Dermis microvascular lymphatic vessel endothelial cell (primary cell): ENCODE measurements at places on chromosomes 11 and 22.

- DNase-seq: no peak
These were observed 33.4 kb upstream of the VPREB1 start for GRCh38 chr22:22210889-22211833.

DNA sequence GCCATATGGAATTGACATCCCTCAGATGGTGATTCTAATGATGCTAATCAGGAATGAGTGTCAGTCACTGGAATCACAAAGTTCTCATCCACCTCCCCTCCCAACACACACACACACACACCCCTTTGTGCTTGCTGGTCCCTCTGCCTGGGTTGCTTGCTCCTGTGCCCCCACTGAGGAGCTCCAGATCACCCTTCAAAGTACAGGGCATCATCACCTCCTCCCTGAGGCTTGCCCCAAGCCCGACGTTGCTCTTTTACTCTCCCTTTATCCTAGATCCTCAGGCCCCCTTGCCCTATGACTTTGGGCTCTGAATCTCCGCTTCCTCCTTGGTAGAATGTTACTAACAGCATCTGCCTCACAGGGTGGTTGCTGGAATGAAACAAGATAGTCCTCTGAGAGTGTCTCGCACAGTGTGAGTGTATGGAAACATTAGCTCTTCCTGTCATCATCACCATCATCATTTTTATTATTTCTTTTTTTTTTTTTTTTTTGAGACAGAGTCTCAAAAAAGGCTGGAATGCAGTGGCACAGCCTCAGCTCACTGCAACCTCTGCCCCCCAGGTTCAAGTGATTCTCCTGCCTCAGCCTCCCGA is 3.4 kb downstream of the TOM1 start:
- DNase-seq: no peak

DNA sequence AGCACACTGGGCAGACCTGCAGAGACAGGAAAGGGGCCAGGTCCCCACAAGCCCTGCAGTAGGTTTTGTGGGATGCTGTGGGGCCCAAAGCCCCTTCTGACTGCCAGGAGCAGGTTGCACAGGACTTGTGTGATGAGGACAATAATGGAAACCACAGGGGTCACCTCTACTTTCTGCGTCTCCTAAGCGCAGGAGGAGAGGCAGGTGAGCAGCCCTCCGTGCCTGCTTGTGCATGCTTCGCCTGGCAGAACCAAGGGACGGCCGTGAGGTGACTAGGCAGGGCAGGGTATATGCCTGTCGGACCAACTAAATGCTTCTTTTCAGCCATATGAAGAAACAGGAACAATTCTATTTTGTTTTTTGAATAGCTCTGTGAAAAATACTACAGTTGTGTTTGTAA is 77.9 kb upstream of the PITPNB start:
- no peak for DNase-seq

- no peak for DNase-seq
These were observed 649.2 kb downstream of the BRD1 start for GRCh38 chr22:49178246-49179005.

DNA sequence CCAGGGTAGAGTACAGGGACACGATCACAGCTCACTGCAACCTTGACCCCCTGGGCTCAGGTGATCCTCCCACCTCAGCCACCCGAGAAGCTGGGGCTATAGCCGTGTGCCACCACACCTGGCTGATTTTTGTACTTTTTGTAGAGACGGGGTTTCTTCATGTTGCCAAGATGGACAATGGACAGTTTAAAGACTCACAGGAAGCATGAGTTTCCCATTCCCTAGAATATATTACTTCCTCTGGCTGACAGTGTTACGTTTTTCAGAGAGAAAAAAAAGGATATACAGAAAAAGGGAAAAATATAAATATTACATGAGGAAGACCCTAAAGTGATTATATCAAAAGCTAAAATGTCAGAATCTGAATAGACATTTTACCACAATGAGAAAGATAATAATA is 72.3 kb downstream of the RSF1 start:
- DNase-seq: peak; percentile 42

DNA sequence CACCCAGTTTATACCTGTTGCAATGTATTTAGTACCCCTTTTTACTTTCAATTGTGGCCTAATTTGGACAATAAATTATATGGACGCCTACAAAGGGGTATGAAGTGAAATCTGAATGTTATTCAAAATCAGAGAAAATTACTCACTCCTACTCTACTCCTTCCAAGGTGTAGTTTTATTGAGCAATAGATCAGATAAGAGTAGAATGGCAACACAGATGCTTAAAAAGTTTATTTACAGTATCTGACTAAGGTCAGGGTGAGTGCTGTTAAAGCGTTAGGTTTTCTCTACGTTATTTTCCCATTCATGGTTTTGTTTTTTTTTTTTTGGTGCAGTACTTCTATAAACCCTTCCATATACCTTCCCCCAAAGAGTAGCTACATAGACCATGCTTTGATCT is 805.6 kb downstream of the KCNA4 start:
- no peak for DNase-seq

DNA sequence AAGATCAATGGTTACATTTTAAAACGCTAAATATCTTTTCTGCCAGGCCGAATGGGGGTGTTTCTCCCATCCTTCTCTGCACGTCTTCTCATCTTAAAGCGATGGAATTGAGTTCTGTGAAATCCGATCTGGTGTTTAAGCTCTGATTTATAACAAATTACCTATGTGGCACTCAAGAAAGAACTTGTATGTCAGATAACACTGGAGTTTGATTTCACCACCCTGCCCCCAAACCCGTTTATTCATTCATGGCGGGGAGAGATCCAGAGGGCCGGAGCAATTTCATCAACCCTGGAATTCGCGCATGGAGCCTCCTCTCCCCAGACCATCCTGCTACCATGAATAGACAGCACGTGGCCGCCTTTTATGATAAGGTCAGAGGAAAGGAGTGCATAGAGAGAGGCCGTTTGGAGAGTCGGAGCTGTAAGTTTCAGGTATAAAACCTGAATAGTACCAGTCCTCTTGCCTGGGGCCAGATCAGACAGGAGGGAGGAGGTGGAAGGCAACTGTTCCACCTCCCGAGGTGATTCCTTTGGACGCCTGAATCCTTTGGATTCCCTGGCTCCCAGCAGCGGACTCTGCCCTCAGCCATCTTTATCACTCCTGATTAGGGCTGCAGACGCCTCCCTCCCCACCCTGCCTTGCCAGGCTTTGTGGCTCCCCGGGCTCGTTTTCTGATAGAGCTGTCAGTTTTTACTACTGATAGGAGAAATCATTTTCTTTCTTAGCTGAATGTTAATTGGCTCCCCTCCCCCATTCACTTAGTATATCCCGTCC is 27.3 kb upstream of the NFAM1 start:
- no peak for DNase-seq

GRCh38 chr11:64791781-64792291 is 11.2 kb downstream of the MAP4K2 start:
- DNase-seq: no peak

- no peak for DNase-seq
These were observed 15.0 kb upstream of the SLC39A13 start for GRCh38 chr11:47393163-47394049.

DNA sequence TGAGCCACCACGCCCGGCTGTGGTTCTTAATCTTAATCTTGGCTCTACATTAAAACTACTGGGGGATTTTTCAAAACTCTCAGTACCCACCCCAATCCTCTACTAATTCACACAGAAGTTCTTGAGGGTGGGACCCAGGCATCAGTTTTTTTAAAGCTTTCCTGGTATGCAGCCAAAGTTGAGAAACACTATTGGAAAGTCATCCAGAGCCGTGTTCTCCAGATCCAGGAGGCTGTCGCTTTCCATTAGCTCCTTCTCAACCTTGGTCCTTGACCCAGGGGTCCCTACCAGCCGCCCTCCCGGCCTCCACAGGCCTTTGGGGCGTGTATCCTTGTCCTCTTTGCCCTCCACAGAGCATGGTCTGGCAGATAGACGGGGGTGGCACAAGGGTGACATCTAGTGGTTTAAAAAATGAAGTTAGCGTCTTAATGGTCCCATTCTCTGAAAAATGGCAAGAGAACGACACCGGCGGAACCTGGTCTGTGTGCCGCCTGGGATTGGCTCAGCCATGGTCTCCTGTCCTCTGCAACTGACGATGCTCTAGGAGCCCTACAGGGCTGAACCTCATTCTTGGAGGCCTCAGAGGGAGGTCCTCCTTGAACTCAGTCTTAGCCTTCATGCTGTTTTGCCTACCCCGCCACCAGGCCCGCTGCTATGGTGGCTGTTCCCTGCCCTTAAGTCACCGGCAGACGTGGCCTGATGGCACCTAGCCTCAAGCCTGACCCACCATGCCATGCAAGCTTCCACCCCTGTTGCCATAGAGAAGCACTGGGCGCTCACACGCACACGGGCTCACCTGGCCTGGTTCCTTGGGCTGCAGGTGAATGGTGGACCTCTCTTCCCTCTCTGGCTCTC is 152.0 kb upstream of the SYN3 start:
- DNase-seq: peak; percentile 15

DNA sequence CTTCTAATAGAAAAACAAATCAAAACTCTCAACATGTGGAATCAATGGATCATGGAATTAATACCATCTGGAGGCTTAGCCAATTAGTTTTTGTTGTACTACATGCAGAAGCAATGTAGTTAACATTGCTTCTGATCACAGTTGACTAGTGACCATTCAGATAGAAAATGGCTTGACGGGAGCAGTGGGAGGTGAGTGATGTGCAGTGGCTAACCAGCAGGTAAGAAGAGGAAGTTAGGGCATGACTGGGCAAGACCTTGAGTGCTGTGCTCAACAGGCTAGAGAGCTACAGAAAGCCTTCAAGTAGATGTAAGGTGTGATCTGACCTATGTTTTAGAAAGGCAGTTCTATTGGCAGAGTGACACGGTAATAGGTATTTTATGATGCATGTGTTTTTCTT is 60.7 kb upstream of the ALKBH3 start:
- no peak for DNase-seq

DNA sequence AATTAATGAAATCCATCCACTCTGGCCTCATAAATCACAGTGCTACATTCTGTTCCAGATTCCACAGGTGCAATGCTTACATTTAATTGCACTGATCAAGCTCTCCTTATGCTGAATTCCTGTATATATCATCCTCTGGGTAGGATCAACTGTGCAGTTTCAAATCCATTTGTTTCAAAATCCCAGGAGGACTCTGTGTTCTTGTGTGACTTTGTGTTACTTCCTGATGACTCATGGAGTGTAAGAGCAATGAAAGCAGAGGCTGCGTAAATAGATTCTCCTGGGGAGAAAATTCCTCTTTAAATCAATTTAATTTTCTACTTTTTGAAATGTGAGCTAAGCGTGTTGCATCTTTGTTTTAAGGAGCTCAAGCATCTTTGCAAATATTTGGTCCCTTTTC is 752.7 kb downstream of the METTL15 start:
- DNase-seq: peak; percentile 71

DNA sequence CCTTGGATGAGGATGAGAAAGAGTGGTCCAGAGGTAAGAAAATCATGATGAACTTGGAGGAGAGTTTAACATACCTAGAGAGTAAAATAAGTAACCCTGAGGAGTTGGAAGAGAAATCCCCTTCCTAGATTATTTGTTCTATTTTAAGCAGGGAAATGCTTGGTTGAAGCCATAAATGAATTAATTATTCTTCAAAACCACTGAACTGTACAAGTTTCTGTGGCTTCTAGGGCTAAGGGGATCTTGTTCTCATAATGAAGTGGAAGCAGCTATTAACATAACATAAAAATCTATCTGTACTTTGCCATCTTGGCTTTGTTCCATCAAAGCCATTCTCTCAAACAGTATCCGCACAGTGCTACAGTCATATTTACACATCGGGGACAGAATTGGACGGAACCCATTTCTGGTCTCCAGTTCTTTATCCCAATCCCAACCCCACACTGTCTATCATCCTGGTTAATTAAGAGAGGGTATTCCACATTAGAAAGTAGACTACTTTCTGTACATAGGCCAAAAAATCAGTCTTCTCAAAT is 14.5 kb upstream of the ARHGAP42 start:
- DNase-seq: no peak

- DNase-seq: no peak
These were observed 683.3 kb downstream of the LUZP2 start for GRCh38 chr11:25180187-25180586.

DNA sequence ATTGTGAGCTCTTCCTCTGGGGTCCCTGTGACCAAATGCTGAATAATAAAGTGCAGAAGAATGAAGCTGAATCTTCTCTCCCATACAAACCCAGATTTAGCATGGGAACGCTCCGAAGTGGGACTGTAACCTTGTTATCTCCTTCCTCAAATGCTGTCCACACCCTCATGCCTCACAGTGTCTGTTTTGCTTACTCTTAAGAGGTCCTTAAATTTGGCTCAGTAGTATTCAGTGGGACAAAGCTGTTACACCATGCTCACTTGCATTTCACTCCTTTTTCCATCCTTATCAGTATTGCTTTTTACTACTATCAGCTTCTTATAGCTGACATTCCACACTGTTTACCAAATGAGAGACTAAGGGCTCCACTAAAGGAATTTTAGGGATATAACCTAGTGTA is 13.8 kb upstream of the AMOTL1 start:
- no peak for DNase-seq

DNA sequence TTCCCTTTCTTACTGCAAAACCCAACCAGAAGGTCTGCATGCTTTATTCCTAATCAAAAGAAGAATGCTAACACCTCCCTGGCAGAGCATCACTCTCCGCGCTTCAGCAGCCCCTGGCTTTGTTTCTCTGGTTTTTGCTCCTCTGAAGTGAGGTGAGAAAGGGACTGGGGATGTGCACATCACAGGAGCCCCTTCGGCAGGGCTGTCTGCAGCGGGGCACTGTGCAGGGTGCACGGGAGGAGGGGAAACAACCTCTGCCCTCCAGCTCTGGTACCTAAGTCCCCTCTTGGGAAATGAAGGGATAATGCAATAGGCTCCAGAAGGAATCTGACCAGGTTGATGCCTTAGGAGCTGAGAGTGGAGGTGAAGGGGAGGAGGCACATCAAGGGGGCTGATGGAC is 312.7 kb downstream of the NTM start:
- no peak for DNase-seq

GRCh38 chr11:46903846-46904245 is 14.5 kb downstream of the LRP4 start:
- no peak for DNase-seq

GRCh38 chr11:134541951-134542350 is 129.9 kb upstream of the B3GAT1 start:
- no peak for DNase-seq

DNA sequence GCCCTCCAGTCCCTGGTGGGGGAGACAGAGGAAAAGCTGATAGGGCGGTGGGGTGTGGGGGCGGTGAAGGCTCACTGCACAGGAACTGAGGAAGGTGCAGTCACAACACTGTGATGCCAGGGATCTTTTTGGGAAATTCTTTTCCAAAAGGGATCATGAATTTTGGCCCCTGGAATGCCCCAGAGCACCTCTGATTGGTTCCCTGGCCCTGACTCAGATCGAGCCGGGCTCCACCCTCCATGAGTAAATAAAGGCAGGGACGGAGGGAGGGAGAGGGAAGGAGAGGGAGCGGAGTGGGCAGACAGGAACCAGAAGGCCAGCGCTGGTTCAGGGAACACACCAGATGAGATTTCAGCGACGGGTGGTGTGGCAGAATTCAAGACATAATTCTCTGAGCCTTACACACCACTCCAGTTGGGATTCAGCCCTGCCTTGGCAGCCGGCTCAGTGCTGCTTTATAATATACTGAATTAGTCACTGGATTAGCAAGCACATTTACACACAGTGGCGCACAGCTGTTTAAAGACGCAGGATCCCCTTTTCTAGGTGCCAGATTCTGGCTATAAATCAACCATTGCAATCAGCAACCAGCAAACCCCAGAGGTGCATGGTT is 80.3 kb downstream of the ETS1 start:
- DNase-seq: peak; percentile 83
